ENCODE measurements at places on chromosomes 1 and 21.
A peak's percentile ranks its signal among the peaks of the same experiment; 100 is the strongest.

DNA sequence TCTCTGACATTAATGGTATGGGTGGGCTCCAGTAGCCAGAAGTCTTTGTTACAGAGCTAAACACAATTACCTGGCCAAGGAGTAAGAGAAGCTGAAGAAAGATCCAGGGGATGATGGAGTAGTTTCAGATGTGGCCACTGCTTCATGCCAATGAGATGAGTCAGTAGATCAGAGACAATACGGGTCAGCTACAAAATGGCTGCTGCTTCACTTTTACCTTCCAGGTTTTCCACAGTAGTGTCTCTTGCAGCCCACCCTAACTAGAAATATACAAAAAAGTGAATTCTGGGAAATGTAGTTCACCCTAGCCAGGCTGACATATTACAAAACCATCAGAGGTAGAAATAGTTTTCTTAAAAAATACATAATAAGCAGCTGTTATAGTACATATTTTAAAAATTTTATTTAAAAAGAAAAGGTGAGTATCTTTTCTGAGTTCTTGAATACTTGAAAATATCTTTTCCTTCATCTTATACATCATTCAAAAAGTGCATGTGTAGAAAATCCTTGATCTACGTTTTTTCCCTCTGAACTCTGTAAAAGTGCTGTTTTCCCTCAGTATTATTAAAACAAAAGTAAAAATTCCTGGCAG, 36.1 kb downstream of the LRIF1 start:
- DNase-seq, result no peak

- DNase-seq, result no peak
These were observed 5.7 kb downstream of the SMG5 start for GRCh38 chr1:156276966-156277381.

GRCh38 chr1:64892576-64893573, 73.5 kb downstream of the JAK1 start:
- DNase-seq, result no peak

DNA sequence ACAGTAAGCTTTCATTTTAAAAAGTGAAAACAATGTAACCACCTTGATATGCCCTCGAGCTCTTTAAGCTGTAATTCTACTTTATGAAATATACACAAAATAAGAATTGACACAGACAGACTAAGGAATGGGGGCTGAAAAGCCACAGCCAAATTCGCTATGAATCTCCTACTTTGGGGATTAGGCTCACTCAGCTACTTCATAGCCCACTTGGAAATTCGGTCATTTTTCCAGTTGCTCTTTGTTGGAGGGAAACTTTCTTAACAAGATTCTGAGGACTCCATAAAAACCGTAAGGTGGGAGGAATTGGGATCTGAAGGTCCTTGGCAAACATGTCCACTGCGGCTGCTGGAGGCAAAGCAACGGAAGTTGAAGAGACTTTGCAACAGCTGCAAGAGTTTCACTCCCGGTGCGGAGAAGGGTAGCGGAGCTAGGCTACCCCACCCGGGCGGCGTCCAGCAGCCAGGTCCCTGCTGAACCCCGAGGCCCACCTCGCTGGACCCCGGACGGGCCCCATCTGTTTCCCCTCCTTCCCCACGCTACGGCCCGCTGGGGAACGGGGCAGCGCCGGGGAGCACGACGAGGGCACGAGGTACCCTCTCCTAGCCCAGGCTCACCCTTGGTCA, 634 bp downstream of the MYCBP start:
- peak; percentile 16 for DNase-seq

DNA sequence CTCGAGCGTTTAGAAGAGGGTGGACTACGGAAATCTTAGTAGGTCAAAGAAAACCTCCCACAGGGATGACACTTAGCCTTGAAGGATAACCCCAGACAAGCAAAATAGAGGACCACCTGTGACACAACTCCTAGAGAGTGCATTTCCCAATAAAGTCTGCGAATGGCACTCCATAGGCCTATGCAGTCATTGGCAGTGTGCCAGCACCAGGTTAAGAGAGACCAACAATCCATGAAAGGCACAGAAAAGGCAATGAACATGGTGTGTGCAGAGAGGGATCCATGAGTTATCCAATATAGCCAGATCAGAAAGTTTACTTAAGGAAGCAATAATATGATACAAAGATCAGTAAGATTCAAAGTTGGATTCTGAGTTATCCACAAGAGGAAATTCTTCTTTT, 45.2 kb upstream of the FMO2 start:
- no peak for DNase-seq
